ENCODE measurements at places on chromosomes 11 and 22.

GRCh38 chr11:64268025-64268892, 16.2 kb downstream of the BAD start:
- DNase-seq: no peak

GRCh38 chr11:127345819-127346459, 345.4 kb upstream of the KIRREL3 start:
- peak; percentile 58 for DNase-seq

GRCh38 chr11:110133160-110133559, 40.0 kb downstream of the ZC3H12C start:
- no peak for DNase-seq

GRCh38 chr22:21587803-21588611, 20.5 kb downstream of the UBE2L3 start:
- peak; percentile 47 for DNase-seq

- DNase-seq: no peak
These were observed 389.0 kb downstream of the TBC1D22A start for GRCh38 chr22:47151490-47151889.

GRCh38 chr11:5608808-5609207, 12.4 kb downstream of the TRIM6 start:
- no peak for DNase-seq

All from G401 (cell line).